ENCODE measurements at places on chromosomes 3 and 15. TPM values are rescaled to one million over a fixed set of nuclear protein-coding genes. Genes with fewer than 3 reads are reported as not detected.

AKAP13 gene
- total RNA-seq = 174 TPM

- no peak overlapping the region for H3K4me3 ChIP-seq
- H3K27me3 ChIP-seq = no peaks in the 10 kb centered on the region
- H3K27ac ChIP-seq = no peak overlapping the region
- no peak for DNase-seq
These were observed 146.3 kb downstream of the TMCO5A start for GRCh38 chr15:38080651-38081275.

GRCh38 chr3:114420072-114420471 is 126.2 kb downstream of the TIGIT start:
- H3K36me3 ChIP-seq = no peaks in the 10 kb centered on the region
- no peak overlapping the region for H3K27ac ChIP-seq
- DNase-seq = no peak
- H3K27me3 ChIP-seq = no peaks in the 10 kb centered on the region

DNA sequence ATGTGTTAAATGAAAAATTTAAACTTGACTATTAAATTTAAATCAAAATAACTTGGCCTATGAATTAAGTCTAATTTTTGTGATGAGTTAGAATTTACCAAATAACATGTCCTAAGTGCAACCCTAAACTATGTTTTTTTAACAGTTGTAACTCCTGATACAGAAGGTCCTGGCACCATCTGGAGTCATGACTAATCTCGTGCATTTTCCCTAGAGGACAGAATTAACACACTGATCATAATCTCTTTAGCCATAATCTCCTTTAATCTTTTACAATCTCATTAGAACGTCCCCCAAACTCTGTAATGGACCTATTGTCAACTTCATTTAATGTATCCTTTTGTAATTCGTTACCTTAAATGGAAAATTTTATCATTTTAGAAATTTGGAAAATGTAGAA is 100.6 kb downstream of the SUCNR1 start:
- no peaks in the 10 kb centered on the region for H3K27me3 ChIP-seq
- H3K4me3 ChIP-seq = no peak overlapping the region
- no peak for DNase-seq
- H3K27ac ChIP-seq = no peak overlapping the region
- H3K4me1 ChIP-seq = no peaks in the 10 kb centered on the region

H1-8 gene
- not detected for total RNA-seq

GRCh38 chr3:69690-70089 is 126.9 kb upstream of the CHL1 start:
- no peaks in the 10 kb centered on the region for H3K36me3 ChIP-seq
- H3K27me3 ChIP-seq = no peaks in the 10 kb centered on the region
- H3K4me1 ChIP-seq = no peaks in the 10 kb centered on the region
- H3K4me3 ChIP-seq = no peak overlapping the region
- no peak for DNase-seq
- no peak overlapping the region for H3K27ac ChIP-seq

GRCh38 chr15:68232449-68232848 is 2.9 kb upstream of the CLN6 start:
- no peaks in the 10 kb centered on the region for H3K27me3 ChIP-seq
- no peaks in the 10 kb centered on the region for H3K36me3 ChIP-seq
- H3K27ac ChIP-seq = no peak overlapping the region
- H3K4me1 ChIP-seq = peaks cover 17% of the 10 kb centered on the region
- no peak overlapping the region for H3K4me3 ChIP-seq
- no peak for DNase-seq

OIP5 gene
- total RNA-seq = 0.94 TPM

- no peak for DNase-seq
- no peak overlapping the region for H3K4me3 ChIP-seq
- H3K27ac ChIP-seq = no peak overlapping the region
- H3K36me3 ChIP-seq = peaks cover 3% of the 10 kb centered on the region
- H3K27me3 ChIP-seq = no peaks in the 10 kb centered on the region
These were observed 115.8 kb upstream of the FLNB start for GRCh38 chr3:57892423-57892822.

RBM5 gene
- 149 TPM for total RNA-seq

IL20RB gene
- total RNA-seq = 0.79 TPM

- H3K27ac ChIP-seq = no peak overlapping the region
- DNase-seq = no peak
- H3K4me3 ChIP-seq = no peak overlapping the region
These were observed 224.7 kb downstream of the KLF13 start for GRCh38 chr15:31551323-31551722.

ANKUB1 gene
- not detected for total RNA-seq

- H3K4me1 ChIP-seq = peaks cover 1% of the 10 kb centered on the region
- H3K4me3 ChIP-seq = no peak overlapping the region
- H3K36me3 ChIP-seq = no peaks in the 10 kb centered on the region
- no peaks in the 10 kb centered on the region for H3K27me3 ChIP-seq
- H3K27ac ChIP-seq = no peak overlapping the region
These were observed 14.1 kb downstream of the CCDC33 start for GRCh38 chr15:74250266-74250665.

CSTA gene
- 4.6 TPM for total RNA-seq

FRMD5 gene
- total RNA-seq = 0.41 TPM

GRCh38 chr3:121165397-121165837 is 257.4 kb downstream of the STXBP5L start:
- H3K4me3 ChIP-seq = no peak overlapping the region
- DNase-seq = no peak
- H3K4me1 ChIP-seq = no peaks in the 10 kb centered on the region

GRCh38 chr3:40821315-40821714 is 296.6 kb downstream of the ZNF621 start:
- H3K27me3 ChIP-seq = no peaks in the 10 kb centered on the region
- no peak overlapping the region for H3K27ac ChIP-seq
- DNase-seq = no peak
- H3K36me3 ChIP-seq = no peaks in the 10 kb centered on the region

GRCh38 chr15:52559022-52559421 is 9.8 kb downstream of the ARPP19 start:
- H3K36me3 ChIP-seq = no peaks in the 10 kb centered on the region
- H3K27me3 ChIP-seq = no peaks in the 10 kb centered on the region
- H3K27ac ChIP-seq = no peak overlapping the region

DNA sequence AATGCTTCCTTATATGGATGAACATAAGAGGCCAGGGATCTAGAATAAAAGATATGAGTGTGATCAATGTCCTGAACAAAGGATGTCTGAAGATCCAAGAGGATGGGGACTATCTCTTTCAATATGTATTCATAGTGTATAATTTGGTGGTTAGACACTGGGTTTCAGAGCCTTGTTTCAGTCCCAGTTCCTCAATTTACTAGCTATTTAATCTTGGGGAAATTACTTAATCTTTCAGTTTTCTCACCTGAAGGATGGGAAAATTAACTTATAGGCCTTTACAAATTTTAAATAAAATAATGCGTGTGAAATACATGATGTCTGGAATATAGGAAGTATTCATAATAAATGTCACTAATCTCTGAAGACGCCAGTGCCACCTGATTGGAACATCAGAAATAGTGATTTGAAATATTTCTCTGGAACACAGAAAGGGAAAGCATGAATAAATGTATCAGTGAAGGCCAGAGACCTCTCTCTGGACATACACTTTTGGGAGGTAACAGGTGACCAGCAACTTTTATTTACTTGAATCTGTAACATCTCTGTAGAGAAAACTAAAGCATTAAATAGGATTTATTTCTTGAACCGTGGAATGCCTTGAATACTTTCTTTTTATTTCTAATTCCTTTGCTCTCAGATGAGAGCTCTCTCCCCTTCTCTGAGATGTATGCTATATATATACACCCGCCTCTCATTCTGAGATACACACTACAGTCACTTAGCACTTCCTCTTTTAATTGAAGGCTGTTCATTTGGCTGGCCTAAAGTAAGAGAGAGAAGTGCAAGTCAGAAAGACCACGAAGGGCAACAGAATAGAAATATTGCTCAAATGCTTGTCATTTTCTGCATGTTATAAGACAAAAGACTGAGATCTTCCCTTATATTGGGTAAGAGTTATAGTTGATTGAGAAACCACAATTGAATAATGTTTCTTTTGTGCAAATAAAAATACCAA is 407.1 kb downstream of the LSAMP start:
- no peak overlapping the region for H3K4me3 ChIP-seq
- no peaks in the 10 kb centered on the region for H3K4me1 ChIP-seq
- DNase-seq = no peak
- no peak overlapping the region for H3K27ac ChIP-seq
- H3K36me3 ChIP-seq = no peaks in the 10 kb centered on the region
